NCI-H510A treated with DMSO at 0.1 percent for 48 hours (cell line): ENCODE measurements at places on chromosomes 1 and 21.

GRCh38 chr1:18410407-18410806 is 70.3 kb upstream of the KLHDC7A start:
- no peak for DNase-seq

- peak; percentile 64 for DNase-seq
Measured at GRCh38 chr1:200184196-200184595, 156.7 kb downstream of the NR5A2 start.

DNA sequence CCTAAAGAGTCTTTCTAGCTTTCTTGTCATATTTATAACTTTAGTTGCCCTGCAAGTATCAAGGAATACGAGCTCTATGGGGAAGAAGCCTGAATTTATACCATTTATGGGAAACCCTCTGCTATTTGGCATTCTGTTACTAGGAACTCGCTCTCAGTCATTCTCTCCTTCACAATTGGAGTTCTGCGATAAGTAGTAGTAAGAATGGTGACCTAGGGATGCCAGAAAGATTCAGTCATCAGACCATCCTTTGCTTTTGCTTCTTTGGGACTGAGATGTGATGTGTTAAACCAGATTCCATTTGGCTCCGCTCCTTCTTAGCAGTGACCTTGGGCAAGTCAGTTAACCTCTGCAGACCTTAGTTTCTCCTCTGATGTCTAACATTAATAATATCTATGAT is 256.5 kb downstream of the FGGY start:
- no peak for DNase-seq

- no peak for DNase-seq
Measured at GRCh38 chr1:155893389-155894142, 17.6 kb downstream of the RIT1 start.

DNA sequence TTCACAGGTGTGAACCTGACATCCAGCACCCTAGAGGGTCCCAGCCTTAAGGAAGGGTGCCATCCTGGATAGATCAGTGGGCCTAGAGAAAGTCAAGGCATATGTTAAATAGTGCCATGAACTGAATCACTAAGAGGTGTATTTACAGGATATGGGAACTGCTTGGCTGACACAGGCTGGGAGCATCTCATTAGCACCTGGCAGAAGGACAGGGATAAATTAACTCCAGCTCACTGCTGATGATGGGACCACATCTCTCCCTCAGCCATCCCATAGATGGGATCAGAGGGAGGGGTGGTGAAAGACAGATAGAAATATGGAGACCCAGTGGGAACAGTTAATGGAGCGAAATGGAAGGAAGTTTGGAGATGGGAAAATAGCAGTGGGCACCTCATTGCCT is 122.0 kb downstream of the IGSF21 start:
- no peak for DNase-seq

DNA sequence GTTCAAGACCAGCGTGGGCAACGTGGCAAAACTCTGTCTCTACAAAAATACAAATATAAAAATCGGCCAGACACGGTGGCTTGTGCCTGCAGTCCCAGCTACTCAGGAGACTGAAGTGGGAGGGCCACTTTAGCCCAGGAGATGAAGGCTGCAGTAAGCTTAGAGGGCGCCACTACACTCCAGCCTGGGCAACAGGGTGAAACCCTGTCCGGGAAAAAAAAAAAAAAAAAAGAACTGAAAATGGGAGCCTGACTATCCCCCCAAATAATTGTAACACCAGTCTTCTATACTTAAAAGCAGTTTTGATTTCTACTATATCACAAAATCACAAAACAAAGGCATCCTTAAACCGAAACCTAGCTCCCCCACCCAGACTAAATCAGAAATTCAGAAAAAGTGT is 60.3 kb downstream of the CDC42BPA start:
- no peak for DNase-seq

DNA sequence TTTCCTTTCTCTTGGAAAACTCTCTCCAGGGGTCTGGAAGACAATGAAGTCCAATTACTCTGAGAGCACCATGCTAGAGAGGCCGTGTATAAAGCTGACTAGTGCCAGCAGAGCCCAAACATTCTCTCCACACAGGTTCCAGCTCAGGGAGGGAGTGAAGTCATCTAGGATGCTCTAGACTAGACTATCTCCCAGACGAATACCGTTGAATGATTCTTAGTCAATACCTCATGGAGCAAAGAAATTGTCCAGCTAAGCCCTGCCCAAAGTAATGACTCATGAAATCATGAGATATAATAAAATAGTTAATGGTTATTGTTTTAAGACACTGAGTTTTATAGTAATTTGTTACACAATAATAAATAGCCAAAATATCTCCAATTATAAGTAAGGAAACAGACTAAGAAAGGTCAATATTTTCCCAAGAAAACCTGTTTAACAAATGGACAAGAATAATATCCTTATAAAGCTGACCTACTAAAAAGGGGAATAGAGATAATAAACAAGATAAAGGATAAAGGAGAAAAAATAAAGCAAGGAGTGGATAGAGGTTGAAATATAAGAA is 163.9 kb upstream of the LRRC7 start:
- no peak for DNase-seq

DNA sequence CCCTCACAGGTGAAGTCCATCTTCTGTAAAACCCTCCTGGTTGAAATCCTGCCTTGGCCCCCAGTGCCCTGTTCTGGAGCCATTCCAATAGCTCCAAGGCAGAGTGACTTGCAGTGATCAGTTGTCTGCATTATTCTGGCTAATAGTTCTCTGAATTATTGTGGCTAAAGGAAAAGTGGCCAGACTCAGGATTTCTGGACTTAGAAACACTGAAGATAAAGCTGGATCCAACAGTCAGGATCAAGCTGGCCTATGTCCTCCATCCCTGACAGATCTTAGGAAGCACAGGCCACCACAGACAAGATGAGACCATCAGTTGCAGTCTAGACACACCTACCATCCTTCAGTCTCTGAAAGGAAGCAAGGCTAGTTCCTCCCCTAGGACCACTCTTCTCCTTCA is 801 bp upstream of the C2CD4D start:
- DNase-seq = no peak

DNA sequence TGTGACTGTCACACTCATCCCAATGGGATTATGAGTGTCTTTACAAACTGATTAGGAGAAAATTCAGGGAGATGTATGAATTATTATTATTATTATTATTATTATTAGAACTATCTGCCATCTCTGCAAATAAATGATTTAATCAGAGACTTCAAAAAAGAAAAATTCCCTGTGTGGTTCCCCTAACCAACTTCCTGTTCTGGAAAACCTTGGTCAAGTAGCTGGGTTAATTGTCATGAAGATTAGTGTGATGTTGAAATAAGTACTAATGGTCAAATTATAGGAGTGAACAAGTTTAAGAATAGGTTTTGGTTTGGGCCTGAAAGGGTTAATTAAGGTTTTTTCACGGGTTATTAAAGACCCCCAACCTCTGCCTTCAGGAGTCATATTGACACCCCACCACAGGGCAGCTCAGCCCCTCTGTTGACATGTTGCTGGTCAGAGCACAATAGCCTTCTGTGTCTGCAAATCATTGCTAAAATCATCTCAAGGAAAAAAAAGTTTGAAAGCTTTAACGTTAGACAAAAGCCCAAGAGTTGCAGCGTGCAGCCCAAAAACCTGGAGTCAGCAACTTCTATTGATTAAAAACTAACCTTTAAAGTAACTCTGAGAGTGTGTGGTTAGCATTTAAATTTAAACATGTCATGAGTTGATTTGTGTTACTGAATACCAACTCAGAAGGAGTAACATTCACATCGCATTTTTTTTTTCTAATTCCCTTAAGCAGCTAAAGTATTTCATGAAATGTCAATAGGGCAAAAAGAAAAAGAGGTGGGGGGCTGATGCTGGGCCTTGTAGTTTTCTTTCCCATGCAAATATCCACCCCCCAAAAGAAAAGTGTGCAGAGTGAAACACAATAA is 272.5 kb downstream of the TM2D1 start:
- peak; percentile 39 for DNase-seq

GRCh38 chr1:205410581-205411298 is 11.1 kb downstream of the LEMD1 start:
- DNase-seq = no peak

DNA sequence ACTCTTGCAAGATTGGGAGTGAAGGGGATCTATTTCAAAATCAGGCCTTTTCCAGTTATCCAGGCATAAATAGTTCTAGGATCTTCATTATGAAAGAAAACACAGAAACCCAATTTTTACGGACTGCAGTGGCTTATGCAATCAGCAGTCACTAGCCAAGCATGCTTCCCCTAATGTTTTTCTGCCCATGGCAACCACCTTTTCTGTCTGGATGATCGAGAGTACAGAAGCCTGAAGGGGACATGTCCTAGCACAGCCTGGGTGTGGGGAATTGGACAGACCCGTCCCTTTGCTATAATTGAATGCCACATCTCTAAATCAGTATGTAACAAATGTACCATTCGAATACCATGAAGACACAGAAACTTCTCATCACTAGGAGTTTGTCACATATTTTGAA is 29.8 kb upstream of the NCAM2 start:
- no peak for DNase-seq

DNA sequence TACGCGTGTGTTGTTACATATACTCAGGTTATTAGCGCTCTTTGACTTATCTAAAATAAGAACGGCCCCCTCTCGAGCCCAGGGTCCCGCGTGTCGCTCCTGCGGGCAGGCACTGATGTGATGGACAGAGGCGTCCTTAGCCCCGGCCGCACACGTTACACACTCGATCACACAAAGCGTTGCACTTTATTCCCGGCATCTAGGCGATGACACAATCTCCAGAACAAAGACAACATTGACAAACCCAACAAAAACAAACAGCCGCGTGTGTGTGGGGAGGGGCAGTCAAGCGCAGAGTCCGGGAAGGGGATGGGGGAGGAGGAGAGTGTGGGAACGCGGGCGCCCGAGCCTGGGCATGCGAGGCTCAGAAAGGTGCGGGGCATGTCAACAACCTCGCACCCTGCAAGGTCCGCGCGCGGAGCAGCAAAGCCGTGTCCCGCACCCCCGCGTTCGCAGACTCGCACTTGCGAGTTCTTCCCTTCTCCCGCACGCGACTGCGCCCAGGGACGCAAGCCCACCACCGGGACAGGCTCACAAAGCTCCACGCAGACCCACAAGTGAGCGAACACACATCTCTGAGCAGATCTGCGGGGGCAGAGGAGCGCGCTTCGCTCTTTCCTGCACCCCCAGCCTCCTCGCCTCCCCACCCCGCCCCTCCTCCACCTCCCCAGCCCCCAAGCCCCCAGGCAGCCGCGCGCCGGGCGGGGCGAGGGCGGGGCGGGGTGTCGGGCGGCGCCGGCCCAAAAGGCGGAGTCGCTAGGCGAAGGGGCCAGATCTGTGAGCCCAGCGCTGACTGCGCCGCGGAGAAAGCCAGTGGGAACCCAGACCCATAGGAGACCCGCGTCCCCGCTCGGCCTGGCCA is at the start of gene EFNA1:
Gene EFNA1 (plus strand): TSS at position 772 of the 862 bp plus-strand sequence. CDS start 102 bp downstream, outside the sequence.
- peak; percentile 59 for DNase-seq

- DNase-seq = no peak
Measured at GRCh38 chr1:9207715-9208114, 26.9 kb upstream of the H6PD start.

DNA sequence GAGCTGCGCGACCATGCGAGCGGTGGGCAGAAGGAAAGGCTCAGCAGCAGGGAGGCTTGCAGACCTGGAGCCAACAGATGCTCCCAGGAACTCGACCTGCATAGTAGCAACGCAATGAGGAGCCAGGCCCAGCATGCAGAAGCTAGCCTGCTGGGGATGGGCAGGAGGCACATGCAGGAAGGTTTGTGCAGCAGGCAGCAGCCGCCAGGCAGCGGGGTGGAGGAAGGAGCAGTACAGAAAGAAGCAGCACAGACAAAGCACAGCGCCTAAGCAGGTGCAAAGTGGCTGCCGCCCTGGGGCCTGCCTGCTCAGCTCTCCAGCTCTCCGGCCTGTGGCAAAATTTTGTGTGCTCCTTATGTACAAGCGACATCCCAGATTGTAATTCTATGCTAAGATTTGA is 213.5 kb upstream of the MAP1LC3C start:
- DNase-seq = no peak

DNA sequence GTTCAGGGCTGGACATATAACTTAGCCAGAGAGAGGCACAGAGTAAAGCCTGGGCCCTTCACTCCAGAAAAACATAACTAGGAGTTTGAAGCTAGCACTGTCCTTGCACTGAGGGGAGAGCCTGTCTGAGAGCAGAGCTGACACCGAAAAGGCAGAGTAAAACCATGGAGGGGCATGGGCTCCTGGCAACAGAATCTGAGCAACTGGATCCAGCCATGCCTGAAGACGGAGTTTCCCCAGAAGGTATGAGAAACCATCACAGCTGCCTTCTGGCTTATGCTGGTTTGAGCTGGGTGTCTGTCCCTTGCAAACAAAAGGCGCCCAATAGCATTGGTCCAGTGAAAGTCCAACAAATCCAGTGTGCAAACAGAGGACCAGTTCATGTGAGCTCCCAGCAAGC is 137.5 kb downstream of the NPHP4 start:
- DNase-seq = no peak

DNA sequence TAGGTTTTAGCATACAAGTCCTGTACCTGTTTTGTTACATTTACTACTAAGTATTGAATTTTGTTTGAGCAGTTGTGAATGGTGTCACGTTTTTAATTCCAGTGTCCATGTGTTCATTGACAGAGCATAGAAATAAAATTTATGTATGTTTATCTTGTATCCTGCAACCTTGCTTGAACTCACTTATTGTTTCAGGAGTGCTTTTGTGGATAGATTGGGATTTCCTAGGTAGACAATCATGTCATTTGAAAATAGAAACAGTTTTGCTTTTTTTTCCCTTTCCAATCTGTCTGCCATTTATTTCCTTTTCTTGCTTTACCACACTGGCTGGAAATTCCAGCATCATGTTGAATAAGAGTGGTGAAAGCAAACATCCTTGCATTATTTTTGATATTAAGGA is 15.0 kb upstream of the ABCG1 start:
- DNase-seq = no peak

DNA sequence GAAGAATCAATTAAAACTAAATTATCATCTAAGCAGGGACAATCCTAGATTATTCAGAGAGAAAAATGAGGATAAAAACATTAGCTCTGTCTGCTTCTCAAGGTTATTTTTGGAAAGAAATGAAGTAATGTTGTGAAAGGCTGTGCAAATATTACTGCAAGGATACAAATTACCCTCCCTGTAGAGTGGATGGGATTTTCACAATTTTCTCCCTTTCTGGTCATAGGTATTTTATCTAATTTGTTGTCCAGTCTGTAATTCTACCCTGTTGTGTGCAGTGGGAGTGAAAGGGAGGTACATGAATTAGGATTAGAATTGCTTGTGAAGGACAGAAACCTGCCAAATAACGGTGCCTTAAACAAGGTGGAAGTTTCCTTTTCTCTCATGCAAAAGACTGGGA is 54.7 kb downstream of the MAP3K7CL start:
- DNase-seq = no peak

DNA sequence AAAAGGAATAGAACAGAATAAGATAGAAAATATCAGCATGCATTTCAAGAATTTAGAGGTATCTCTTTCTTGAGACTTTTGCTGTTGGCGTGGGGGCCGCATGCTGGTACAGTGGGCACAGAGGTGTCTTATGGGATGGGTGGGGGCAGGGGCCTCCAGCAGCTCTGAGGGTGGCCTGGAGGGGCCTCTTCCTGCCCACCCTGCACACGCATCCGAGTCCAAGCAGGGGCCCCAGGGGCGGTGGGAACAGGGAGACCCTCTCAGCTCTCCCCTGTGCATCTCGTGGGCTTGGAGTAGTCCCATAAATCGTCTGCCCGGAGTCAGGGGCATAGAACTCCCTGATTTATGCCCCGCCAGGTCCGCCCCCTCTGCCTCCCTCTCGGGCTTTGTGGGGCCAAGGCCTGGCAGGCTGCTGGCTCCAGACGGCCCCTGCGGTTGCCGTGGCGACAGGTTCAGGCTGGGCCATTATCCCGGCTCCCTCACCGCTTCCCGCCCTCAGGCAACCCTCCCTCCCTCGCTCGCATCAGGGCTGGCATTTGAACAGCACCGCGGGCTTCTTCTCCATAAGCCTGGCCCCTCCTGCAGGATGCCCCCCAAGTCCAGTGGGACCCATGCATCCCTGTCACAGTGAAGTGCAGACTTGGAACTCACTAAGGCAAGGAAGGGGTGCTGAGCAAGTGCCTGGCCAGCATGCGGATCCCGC is 133.2 kb upstream of the ZBTB40 start:
- DNase-seq = peak; percentile 38
